Activated T-cell treated with anti-CD3 and anti-CD28 coated beads for 4 hours (primary cell): ENCODE measurements at places on chromosomes 5 and 9.

GRCh38 chr9:81782313-81782995 lies 93.1 kb upstream of the TLE1 start:
- no peak for DNase-seq

- no peak for DNase-seq
These were observed 318.1 kb upstream of the DAB2 start for GRCh38 chr5:39742916-39743315.

- no peak for DNase-seq
These were observed 14.2 kb upstream of the PPP1R2B start for GRCh38 chr5:156835905-156836304.

DNA sequence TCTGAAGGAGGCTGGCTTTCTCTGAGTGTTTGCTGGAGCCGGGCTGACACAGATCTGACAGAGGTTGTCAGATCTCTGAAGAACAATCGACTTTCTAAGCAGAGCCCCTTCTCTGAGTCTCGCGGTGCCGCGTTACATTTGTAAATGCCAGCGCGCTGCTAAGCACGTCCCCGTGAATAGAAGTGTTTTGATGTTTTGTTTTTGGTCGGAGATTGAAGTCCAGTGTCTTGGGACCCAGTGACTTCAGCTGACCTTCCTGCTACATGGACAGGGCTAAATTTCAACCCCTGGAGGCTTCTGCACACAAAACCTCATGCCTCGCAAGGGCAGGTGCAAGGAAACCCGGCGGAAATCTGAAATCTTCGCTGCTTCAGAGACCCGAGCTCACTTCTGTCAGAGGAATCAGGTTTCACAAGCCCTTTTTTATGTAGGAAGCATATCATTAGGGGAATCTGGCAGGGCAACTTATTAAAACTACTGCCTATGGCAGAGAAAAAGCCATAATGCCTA lies 27.2 kb downstream of the NEUROG1 start:
- DNase-seq, result no peak
